Uterus (tissue), 4 donors: ENCODE measurements at places on chromosomes 12 and 14. TPM values are rescaled to one million over a fixed set of nuclear protein-coding genes. Genes with fewer than 3 reads are reported as not detected.

DNA sequence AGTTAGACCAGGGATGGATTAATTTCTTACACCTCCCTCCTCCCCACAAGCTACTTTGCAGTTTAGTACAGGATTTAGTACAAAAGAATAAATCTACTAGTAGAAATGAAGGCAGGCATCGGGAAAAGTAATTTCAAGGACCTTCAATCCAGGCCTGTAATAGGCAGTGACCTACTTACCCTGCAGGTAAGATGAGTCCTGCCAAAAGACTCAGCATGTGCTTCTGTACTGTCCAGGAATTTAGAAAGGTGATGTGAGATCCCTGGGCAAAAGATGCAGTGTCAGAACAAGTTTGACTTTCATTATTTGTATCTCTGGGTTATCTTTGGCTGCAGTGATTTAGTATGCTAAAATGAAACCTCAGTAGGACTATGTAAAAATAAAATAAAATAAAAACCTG lies 403.0 kb downstream of the NOVA1 start:
- no peak for DNase-seq

- DNase-seq: no peak
Observed at GRCh38 chr14:22418631-22419030, 170.4 kb downstream of the DAD1 start.

DNA sequence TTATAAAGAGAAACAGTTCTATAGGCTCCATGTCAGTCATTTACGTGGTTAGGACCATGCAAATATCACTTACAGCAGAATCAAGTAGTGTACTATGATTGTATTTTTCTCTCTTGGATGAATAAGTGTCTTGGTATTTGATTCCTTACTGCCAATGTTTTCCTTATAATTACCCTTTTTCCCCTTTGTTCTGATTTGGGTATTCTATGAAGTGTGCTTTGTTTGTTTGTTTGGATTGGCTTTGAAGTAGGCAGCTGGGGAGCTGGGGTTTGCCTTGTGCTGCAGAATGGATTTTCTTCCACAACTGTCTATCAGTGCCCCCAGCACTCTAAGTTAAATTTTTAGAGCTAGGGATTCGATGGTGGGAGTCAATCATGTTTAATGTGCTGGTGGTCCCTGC lies 12.4 kb downstream of the TMEM120B start:
- DNase-seq: no peak

GRCh38 chr12:91685917-91686316 lies 459.7 kb downstream of the BTG1 start:
- DNase-seq: no peak

- DNase-seq: no peak
Observed at GRCh38 chr12:47768323-47768811, 4.7 kb upstream of the SLC48A1 start.

The RTN1 gene
- 10.8 TPM for total RNA-seq
